BE2C (cell line): ENCODE measurements at places on chromosomes 5 and 9.

DNA sequence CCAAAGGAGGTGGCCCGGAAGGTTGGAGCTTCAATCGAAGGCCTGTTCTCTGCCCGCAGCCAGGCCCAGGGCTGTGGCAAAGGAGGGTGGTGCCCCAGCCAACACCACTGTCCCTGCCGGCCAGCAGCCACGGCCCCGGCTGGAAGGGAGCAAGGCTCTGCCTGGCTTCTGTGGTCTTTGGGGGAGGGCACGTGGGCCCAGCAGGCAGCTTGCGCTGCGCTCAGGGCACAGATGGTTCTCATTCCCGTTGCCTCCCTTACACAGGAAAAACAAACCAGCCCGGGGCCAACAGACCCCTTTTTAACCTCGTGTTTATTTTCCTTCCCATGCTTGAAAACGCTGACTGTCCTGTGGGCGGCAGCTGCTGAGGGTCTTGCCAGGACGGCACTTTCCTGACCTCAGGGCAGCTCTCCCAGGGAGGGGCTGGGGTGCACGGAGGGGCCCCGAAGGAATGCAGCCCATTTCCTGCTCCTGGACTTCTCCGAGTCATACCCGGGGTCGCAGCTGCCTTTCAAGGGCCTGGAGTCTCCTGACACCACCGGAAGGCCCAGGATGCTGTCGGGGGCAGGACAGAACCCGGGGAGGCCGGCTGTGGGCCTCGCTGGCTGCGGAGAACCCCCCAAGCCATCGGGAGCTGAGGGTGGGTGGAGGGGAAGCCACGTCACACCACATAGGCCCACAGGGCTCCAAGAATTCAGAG is 1.1 kb upstream of the GPSM1 start:
- DNase-seq: peak; percentile 68

DNA sequence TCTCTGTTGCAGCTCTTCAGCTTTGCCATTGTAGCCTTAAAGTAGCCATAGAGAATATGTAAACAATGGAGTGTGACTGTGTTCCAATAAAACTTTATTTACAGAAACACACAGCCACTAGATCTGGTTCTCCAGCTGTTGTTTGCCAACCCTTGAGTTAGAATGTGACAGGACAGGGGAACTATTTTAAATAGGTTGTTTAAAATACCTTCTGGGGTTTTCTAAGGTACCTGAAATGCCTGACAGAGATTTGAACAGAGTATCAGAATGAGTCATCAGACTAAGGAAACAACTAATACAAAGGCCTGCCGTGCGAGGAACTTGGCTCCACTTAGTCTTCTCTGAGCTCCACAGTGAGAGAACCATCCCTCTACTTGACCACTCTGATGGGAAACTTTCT is 85.4 kb downstream of the HSD17B4 start:
- no peak for DNase-seq

GRCh38 chr5:74667396-74667795 is 17.6 kb upstream of the HEXB start:
- DNase-seq: no peak

- no peak for DNase-seq
Measured at GRCh38 chr9:107694390-107694789, 204.8 kb upstream of the KLF4 start.

GRCh38 chr9:120628207-120628924 is 48.4 kb upstream of the CDK5RAP2 start:
- no peak for DNase-seq

DNA sequence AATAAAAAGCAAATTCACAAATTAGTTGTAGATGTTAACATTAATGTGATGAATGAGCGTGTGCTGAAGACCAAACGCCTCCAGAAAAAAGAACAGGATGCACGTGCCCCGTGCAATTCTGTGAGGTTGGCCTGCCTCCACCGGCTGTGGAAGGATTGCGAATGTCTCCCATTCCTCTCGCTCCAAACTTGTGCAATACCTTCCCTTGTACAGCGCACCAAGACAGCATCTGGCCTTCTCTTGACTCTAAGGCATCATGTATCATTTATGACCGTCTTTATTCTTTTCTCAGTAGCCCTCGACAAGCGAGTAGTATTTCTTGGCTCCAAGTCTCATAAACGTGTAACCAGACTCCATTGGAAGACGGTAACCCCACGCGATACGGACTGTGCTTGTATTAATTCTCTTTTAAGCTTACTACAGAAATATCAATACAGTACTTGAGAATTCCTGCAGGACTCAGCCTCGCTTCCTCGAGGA is 1.5 kb upstream of the TESK1 start:
- DNase-seq: no peak

DNA sequence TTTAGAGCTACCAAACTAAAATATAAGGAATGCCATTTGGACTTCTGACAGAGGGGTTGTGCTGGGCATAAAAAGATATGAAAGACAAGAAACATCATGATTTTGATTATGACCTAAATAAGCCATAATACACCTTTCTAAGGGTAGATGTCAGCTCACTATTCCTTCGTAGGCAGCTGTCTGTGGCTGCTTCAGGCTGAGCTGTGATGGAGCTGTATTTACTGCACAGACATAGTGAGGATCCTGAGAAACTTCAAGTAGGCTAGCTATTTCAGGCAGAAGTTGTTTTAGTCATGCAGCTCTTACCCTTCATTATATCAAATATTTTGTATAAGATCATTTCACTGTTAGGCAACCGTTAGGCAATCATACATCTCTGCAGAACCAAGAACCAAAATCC is 511.7 kb downstream of the CDH12 start:
- DNase-seq: no peak

- DNase-seq: peak; percentile 97
Measured at GRCh38 chr5:149060325-149060724, 2.5 kb downstream of the SH3TC2 start.

DNA sequence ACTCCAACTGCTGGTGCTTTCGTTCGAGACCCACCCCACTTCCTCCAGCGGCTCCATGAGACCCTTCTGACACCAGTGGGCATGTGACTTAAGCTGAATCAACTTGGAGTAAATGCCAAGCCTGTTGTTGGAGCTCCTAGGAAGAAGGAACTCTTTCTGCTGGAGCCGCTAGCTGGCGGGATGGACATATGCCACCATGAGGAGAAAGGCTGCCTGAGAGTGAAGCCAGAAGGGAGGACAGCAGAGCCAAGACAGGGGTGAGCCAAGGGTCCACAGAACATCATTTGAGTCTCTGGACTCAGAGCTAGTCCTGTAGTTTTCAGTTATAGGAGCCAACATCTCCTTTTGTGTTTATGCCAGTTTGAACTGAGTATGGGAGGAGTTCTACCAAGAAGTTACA is 35.9 kb downstream of the ANXA6 start:
- no peak for DNase-seq

DNA sequence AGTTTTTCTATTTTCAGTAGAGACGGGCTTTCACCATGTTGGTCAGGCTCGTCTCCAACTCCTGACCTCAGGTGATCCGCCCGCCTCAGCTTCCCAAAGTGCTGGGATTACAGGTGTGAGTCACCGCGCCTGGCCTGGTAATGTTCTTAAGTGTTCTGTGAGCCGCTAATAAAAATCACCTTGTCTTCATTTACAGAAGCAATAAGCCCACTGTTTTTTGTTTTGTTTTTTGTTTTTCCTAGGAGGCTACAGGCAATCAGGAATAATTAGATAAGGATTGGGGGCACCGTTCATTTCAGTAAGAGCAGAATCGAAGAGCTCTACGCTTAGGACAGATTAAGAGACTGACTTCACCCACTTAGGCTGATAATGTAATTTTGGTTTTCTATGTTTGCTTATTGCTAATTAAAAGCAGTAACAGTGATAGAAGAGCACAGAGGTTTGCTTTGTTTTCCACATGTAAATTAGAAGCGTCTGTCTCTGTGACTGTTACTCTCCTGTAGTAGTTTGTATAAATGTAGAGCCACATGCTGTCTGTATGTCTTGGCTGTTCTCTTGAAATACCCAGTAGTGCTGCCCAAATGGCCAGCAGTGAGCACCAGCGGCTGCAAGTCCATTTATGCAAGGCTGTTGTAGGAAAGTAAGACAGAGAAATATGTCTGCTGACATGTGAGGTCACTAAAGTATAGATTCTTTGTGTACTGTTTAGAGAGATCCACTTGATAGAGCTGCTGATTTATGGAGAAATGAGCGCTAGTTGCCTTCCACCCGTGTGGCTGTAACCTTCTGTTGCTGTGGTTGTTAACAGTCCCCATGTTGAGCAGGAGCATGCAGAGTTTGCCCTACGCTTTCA is 30.5 kb downstream of the TRIO start:
- no peak for DNase-seq

- no peak for DNase-seq
Measured at GRCh38 chr5:125041798-125042197, 295.4 kb upstream of the ZNF608 start.

- DNase-seq: no peak
Measured at GRCh38 chr9:4375424-4376200, 75.7 kb upstream of the GLIS3 start.

DNA sequence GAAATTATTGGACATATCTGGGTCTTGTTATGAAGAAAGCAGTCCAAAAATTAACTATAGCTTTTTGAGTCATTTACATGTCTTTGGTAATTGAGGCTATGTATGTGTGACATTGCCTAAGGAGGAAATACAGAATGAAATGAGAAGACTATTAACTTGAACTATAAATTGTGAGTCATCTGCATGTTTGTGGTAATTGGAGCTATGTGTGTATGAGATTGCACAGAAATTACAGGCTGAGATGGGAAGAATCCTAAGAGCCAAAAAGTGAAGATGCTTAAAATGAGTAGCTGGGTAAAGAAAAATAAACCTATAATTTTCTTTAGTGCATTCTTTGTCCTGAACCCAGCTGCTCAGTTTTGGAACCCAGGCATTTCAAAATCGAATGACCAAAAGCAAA is 747.6 kb upstream of the EDIL3 start:
- DNase-seq: no peak

GRCh38 chr9:96139592-96140295 is 162.2 kb downstream of the HSD17B3 start:
- DNase-seq: peak; percentile 61

DNA sequence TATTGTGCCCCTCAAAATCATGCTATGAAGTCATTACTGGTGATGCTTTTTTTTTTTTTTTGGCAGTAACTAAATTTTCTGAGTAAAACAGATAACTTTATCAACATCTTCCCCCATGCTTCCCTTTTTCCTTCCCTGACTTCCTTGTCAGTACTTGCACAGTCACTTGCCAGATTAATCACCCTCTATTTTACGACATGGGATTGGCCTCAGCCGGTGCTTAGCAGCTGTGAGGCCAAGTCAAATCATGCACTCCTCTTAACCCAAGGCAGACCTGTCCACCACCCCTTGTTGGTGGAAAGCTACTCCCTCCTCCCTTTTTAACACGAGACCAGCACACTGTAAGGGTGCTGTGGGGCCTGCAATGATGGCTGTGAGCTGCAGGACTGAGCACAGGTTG is 118.0 kb upstream of the OTULINL start:
- DNase-seq: no peak

GRCh38 chr5:854217-854616 is 3.4 kb upstream of the ZDHHC11 start:
- no peak for DNase-seq

GRCh38 chr5:372556-372995 is 51.1 kb downstream of the AHRR start:
- DNase-seq: peak; percentile 11

DNA sequence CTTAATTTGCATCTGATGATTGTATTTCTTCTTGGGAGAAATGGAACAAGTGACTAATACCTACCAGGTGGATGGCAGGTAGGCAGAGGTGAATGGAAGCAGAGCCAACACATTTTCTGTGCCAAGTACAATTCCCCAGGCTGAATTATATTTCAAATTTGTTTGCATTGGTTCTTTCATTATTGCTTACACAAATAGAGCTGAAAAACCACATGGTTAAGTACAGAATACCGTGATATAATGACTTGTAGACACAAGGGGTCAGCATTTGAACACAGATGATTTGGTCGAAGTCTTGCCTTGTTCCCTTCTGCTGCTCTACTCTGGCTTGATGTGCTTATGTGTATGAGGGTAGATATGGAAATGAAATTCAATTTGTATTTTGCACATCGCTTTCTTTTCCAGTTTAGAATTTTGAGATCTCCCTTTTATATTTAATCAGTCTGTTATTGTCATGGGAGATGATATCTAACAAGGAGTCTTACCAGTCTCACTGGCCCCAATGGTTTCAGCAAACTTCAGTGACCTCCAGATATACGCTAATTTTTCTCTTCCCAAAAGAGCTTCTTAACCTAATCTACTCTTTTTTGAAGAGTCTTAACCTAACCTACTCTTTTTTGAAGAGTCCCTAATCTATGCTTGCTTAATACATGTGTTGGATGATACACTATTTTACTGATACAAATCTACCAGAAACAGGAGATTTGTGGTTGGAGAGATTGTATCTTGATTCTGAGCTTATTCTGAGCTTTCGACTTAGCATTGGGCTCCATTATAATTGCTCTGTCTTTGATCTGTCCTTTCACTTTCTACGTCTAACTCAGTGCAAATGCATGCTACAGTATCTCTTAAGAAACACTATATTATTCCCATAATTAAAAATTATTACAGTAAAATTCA is 88.1 kb downstream of the PCSK1 start:
- peak; percentile 38 for DNase-seq

- DNase-seq: no peak
Measured at GRCh38 chr5:66848749-66849641, 252.8 kb downstream of the MAST4 start.

DNA sequence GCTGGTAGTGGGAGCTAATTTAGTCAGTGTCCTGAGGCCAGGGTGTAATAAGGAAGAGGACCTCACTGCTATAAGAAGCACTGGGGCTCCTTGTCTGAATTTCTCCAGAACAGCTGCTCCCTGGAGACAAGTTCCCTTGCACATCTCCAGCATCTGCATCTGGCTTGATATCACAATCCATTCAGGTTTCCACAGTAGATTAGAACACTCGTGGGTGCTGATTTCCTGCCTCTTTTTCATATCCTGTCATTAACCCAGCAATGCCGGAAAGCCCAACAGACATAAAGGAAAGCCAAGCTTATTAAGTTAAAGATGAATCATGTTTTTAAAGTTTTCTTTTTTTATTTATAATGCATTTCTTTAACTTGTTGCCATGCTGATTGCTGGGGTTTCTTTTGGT is 232.3 kb upstream of the WWC1 start:
- no peak for DNase-seq
